ENCODE measurements at places on chromosomes 5 and 9. TPM values are rescaled to one million over a fixed set of nuclear protein-coding genes. Genes with fewer than 3 reads are reported as not detected.

- DNase-seq: no peak
These were observed 67.2 kb downstream of the MRPS30 start for GRCh38 chr5:44875661-44876605.

RPL35 gene
- total RNA-seq: 1,601 TPM

CTNND2 gene
- 8.0 TPM for total RNA-seq

DNA sequence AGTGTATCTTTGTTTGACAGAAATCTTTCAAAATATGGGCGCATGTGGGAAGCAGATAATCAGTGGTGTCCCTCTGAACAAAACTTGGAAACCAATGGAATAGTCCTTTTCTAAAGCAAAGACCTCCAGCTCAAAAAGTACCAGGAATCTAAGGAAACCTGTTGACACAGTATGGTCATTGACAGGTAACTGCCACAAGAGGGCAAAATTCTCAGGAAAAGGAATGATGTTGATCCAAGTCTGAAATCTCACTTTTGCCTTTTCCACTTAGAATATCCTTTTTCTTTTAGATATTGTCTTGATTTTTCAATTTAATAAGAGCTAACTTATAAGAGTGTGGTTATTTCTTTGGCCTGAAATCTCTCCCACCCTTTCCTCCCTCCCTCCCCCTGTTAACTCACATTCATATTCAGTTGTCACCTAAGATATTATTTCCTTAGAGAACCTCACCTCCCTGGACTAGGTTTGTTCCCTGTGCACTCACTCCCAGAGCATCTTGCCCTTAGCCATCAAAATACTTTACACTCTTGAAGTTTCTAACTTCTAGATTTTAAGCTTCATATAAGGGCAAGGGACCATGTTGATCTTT lies 59.0 kb upstream of the BARX1 start:
- no peak for DNase-seq

GRCh38 chr9:104866191-104866590 lies 61.8 kb downstream of the ABCA1 start:
- no peak for DNase-seq

TMEM215 gene
- total RNA-seq: not detected

DNA sequence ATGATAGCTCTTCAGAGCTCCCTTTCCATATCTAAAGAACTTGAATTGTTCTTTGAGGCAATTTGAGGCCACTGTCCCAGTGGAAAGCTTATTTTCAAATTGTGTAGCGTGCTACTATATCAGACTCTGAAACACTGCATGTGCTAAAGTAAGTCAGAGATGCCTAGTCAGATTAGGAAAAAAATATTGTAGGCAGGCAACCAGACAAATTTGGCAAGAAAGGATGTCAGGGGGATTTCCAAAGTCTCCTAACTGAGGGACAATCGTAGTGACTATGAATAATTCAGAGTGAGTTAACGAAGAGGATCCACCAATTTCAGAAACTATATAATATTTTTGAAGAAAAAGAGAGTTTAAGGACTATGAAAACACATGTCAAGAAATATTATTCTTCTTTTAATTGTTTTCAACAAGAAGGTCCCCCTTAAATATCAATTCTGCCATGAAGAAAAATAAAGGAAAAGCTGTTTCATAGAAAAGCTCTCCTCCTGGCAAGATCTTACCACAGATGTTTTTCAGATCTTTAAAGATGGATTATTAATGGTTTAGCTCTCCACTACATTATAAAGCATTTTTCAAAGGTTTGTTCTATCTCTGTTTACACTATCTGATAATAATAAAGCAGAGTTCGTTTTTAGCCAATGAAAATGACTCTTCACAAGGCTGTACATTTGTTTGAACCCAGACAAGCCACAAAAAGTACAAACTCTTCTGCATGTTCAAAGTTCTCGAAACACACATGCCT lies 273.5 kb upstream of the PTGER4 start:
- DNase-seq: no peak

DNA sequence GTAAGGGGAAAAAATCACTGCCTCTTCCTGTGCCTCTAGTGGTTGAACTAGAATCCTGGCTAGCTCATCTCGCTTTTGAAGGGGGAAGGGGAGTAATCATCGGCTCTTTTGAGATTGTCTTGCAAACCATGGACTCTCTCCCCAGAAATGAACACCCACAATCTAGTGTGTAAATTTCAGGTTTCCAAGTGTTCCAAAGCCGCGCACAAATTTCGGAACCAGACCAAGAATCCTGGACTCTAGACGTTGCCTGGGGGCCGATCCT lies 4.9 kb upstream of the FOXE1 start:
- DNase-seq: no peak

GRCh38 chr5:149257131-149257530 lies 14.5 kb upstream of the AFAP1L1 start:
- no peak for DNase-seq

DNA sequence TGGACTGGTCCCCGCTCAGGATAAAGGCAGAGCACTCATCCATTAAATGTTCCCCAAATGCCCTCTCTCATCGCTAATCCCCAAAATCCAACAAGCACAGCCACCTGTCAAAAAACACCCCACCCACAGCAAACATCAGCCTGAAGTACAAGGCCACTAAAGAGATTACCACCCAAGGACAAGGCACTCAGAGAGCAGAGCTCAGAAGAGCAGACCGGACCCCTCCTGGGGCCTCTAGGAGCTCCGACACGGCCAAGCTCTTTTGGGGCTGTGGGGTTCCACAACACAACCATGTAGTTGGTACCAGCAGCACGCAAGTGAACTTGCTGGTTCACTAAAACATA lies 9.8 kb downstream of the VDAC1 start:
- no peak for DNase-seq

TNFSF8 gene
- 1.5 TPM for total RNA-seq

GRCh38 chr9:74958587-74958986 lies 5.9 kb upstream of the C9orf40 start:
- no peak for DNase-seq

STPG3 gene
- not detected for total RNA-seq

GRCh38 chr5:148992265-148992664 lies 70.6 kb downstream of the SH3TC2 start:
- no peak for DNase-seq
